ENCODE measurements at places on chromosomes 1 and 21. TPM values are rescaled to one million over a fixed set of nuclear protein-coding genes. Genes with fewer than 3 reads are reported as not detected.
A peak's percentile ranks its signal among the peaks of the same experiment; 100 is the strongest.

- no peak for DNase-seq
These were observed 2.3 kb upstream of the MSH4 start for GRCh38 chr1:75794382-75794781.

DNA sequence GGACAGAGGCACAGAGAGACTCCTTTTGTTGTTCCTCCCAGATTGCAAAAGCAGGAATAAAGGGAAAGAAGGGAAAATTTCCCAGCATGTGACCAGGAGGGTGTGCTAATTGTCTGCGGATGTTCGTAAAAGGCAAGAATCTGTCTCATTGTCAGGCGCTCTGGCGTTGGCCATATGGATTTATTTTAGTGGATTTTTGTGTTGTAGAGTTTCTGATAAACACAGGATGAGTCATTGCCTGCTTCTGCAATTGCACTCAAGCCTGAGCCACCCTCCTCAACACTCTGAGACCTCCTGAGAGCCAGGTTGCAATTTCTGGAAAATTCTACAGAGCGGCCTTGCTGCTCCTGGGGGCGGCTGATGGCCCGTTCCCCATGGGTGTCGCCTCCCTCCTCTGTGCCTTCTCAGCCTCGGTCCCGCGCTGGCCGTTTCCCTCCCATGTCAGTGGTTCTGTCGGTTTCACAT lies 227.7 kb downstream of the KAZN start:
- DNase-seq, result no peak

DNA sequence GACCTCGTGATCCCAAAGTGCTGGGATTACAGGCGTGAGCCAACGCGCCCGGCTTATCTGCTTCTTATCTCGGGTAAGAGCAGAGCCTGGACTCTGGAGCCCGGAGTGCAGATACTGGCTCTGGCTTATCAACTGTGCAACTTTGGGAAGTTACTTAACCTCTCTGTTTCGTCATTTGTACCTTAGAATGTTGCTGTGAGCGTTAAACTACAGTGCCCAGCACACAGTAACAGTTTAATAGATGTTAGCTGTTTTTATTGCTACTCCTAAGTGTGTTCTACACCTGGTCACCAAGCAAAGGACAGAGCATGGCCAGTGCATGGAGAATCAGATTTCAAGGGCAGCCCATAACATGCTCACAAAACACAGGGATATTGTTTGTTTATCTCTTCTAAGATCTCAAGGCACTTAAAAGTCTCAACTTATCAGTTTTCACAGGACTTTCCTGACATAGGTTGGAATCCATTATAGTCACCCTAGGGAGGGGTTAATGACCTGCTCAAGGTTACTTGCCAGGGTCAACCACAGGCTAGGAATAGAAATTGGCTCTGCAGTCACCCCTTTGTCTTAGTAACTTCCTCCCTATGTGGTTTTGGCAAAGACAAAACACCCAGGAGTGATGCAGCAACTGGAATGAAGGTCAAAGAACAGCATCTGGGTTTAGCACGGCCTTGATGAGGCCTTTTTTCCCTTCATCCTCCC lies 22.5 kb upstream of the SRP9 start:
- no peak for DNase-seq

GRCh38 chr1:160636076-160636475 lies 10.8 kb downstream of the SLAMF1 start:
- no peak for DNase-seq

DNA sequence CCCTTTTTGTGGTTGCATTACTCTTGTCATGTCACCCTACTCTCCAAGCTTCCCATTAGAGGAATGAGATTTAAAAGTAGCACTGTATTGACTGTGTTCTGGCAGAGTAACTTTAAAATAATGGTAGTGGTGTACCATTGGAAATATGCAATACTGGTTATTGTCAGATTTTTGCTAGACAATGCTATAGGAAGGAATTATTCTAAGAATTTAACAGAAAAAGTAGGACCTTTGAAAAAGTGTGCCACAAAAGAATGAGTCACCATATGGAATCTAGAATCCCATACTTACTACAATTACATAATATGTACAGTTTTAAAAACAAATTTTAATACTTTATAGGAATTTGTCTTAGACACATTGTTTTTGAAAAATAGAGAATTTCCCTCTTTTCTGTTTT lies 13.8 kb downstream of the MIER1 start:
- DNase-seq, result no peak

GRCh38 chr21:26055010-26055409 lies 115.6 kb downstream of the APP start:
- DNase-seq, result no peak

DNA sequence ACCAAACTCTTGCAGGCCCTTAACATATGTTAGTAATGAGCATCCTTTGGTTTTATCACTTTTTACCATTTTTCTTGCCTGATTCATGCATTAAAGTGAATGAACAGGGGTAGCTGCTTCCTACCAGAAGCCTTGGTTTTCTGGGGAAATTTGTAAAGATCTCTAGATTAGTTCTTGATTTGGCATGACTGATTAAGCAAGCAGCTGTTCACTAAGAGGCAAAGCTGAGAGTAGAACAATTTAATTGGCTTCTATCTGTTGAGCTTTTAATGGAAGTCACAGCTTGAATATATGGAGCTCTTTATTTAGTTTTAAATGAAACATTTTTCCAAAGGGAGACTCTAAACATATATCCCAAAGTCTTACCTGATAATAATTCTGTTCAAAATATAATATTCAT lies 23.6 kb downstream of the TLCD4 start:
- DNase-seq, result no peak

DNA sequence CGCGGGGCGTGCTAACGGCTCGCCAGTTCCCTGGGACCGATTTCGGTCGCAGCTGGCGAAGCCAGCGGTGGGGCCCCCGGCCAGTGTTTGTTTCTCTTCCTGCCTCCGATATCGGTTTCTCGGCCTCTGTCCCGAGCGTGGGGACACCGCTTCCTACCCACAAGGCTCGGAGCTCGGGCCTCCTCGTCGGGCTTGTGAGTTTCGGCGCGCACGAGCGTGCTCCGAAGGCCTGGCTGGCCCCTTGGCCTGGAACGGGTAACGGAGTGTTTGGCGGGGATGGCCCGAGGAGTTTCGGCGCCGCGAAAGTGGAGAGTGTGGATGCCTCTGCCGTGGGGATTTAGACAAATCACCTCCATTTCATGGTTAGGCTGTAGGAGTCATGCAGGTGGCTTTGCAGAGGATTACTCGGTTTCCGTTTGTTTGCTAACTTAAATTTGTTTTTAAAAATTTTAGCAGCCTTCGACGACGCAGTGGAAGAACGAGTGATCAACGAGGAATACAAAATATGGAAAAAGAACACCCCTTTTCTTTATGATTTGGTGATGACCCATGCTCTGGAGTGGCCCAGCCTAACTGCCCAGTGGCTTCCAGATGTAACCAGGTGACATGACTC lies 559 bp downstream of the RBBP4 start:
- DNase-seq, result no peak

DNA sequence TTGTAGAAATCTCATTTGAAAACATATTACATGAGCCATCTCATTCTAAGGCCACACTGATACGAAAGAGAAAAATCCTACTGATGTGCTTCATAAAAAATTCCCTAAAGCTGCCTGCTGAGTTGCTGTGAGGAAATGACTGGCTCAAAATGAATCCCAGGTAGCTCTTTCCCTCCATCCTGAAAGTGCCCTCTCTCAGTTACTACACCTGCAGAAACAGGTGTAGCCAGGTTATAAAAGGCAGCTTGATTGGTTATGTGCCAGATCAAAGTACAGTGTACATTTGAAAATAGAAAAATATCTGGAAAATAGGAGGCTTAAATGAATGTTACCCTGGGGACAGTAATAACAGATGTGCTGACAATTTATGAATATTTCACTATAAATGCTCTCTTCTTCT lies 833.4 kb upstream of the ADGRL4 start:
- DNase-seq, result no peak

DNA sequence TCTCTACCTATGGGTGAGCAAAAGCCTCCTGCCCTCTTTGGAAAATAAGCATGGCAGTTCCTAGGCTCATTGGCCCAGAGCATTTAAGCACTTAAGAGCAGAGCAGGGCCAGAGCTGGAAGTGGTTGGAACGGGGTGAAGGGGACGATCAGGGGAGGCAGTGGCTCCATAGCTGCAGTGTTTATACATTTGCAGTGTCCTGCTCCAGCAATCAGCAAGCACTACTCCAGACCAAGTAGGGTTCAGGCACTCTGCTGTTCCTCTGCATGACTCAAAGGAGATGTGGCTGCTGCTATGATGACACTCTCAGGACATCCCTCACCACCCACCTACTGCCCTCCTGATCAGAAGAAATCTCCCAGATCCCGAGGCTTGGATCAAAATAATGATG lies 55.0 kb downstream of the TRABD2B start:
- no peak for DNase-seq

DNA sequence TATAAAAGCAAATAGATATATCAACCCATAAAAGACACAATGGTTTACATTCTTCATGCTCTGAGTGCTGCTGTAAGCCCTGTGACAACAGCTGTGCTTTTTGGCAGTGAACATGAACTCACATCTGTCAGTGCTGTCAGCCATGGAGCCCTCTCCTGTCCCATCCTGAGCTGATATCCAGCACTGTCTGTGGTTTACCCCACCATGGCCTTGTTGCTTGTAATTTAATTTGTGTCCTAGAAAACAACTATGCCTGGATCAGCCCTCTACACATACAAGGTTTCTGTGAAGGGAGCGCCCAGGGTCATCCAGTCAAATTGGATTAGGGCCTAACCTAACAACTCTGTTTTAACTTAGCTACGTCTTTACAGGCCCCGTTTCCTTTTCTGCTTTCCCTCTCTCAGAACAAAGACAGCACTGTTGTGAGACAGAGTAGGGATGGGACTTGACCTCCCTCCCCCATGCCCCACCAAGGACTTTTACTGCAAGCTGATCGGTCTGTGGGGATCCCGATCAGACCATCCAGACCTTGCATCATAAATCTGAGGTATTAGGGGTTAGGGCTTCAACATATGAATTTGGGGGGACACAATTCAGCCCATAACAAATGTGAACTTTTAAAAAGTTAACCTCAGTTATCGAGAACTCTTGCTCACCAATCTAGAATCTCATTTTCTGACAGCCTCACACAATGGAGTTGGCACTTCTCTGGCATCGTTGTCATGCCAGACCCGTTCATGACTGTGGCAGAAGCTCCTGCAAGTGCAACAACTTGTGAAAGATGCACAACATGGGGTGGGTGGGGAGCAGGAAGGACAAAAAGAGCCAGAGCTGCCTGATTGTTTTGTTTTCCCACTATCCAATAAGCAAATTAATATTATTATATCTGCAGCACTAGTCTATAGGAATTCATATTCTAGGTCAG lies 16.4 kb upstream of the SLC44A3 start:
- no peak for DNase-seq

DNA sequence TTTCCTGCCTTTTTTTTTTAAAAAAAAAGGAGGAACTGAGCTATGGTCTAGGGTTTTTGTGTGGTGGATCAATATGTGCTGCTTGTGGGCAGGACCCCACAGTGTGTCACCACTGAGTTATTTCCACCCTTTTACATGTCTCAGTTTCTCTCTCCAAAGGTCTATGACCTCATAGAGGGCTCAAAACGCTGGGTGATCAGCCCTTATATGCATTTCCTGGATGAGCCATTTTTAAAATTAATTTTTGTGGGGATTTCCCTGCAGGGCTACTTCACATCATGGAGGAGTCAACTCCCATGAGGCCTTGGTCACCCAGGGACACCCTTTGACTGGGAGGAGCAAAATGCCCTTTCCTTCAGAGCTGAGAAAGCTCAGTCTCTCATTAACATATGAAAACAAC lies 20.7 kb upstream of the HAO2 start:
- peak; percentile 49 for DNase-seq

- no peak for DNase-seq
These were observed 25.6 kb upstream of the POGK start for GRCh38 chr1:166813508-166814223.

- no peak for DNase-seq
These were observed 173.0 kb upstream of the UBE2U start for GRCh38 chr1:64030411-64030810.

DNA sequence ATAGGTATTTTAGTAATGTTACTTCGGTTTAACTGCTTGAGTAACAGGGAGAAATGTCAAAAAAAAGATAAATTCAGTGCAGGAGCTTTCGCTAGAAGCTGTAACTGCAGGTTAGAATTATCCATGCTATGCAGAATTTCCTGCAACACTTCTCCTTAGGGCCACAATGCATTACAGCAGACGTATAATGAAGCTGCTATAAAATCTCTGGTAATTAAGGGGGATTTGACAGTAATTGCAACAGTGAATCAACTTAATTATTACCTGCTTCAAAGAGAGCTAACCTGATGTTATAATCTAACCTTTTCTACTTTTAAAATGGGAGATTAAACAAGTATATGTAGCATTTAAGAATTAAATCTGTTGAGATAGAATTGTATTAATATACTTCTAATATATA lies 92.6 kb downstream of the ATG4C start:
- no peak for DNase-seq

DNA sequence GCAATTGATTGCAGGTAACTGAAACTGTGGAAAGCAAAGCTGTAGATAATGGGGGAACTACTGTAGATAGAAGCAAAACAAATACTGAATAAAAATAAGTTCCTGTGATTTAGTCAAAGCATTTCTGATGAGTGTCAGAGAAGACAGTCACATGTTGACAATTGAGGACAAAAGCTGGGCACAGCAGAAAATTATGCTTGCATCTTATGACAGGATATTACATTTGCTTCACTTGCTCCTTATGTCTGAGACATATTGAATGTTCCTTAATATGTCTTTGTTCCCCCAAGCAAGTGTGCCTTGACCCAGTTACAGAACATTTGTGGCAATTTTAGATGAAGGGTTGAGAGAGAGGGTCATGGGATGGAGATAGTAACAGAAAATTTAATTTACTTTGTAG lies 526.0 kb upstream of the B3GALT2 start:
- no peak for DNase-seq

GRCh38 chr1:86450847-86451246 lies 17.9 kb upstream of the CLCA1 start:
- DNase-seq, result no peak

- no peak for DNase-seq
These were observed 102.8 kb upstream of the GALNT2 start for GRCh38 chr1:229964281-229964680.

Gene HPDL
- total RNA-seq, result 23.4 TPM

Gene BMP8A
- not detected for total RNA-seq

Gene IL10
- total RNA-seq, result not detected

Gene ZNF697
- total RNA-seq, result 0.47 TPM

Gene RPTN
- total RNA-seq, result not detected

Gene AADACL3
- not detected for total RNA-seq

Gene MYCL
- total RNA-seq, result 0.26 TPM

Gene OR2T29
- total RNA-seq, result not detected

Gene SMYD3
- 18.1 TPM for total RNA-seq

Gene PAX7
- not detected for total RNA-seq
